ENCODE measurements at places on chromosomes 12 and 14. TPM values are rescaled to one million over a fixed set of nuclear protein-coding genes. Genes with fewer than 3 reads are reported as not detected.

GRCh38 chr12:3728686-3729085, 24.2 kb downstream of the CRACR2A start:
- DNase-seq, result no peak

DNA sequence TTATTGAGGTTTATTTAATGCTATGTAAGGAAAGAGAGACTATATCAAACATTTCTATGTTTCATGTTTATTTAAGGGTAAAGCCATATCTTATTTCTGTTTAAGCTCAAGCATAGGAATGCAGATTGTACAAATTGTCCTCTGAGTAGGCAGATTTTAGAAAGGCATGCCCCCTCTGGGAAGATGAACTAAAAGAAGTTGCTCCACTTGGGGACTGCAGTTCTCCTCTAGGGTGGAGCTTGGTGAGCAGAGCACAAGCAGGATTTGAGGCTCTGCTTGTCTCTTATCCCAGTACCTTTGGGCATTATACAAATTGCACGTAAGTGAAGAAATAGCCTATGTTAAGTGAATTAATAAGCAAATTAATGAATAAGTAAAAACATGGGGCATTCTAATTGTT, 96.2 kb upstream of the PDE3A start:
- DNase-seq, result no peak

KCNMB4 gene
- total RNA-seq, result 3.3 TPM

PPP1R36 gene
- total RNA-seq, result 1.1 TPM

- DNase-seq, result no peak
Measured at GRCh38 chr14:96094211-96094610, 55.0 kb downstream of the C14orf132 start.
